ENCODE measurements at places on chromosomes 16 and 17. TPM values are rescaled to one million over a fixed set of nuclear protein-coding genes. Genes with fewer than 3 reads are reported as not detected.
A peak's percentile ranks its signal among the peaks of the same experiment; 100 is the strongest.

Gene SLC22A31
- 2.8 TPM for total RNA-seq

Gene SLC38A8
- not detected for total RNA-seq

Gene GDPD3
- total RNA-seq: 11.8 TPM

Gene SLC5A11
- not detected for total RNA-seq

Gene DDX5
- total RNA-seq: 802 TPM

Gene ABCC12
- total RNA-seq: not detected

Gene RNF40
- 101 TPM for total RNA-seq

Gene PKMYT1
- total RNA-seq: 151 TPM

Gene HGS
- total RNA-seq: 121 TPM

- no peaks in the 10 kb centered on the region for H3K27me3 ChIP-seq
- H3K36me3 ChIP-seq: peaks cover 5% of the 10 kb centered on the region
- peak overlapping the region; percentile 83 for H3K27ac ChIP-seq
- no peak for DNase-seq
Observed at GRCh38 chr16:78894886-78895285, 705.7 kb downstream of the MAF start.

GRCh38 chr17:28038802-28039201 lies 3.7 kb upstream of the NLK start:
- peaks cover 39% of the 10 kb centered on the region for H3K4me1 ChIP-seq
- H3K27ac ChIP-seq: no peak overlapping the region
- no peak for DNase-seq
- H3K36me3 ChIP-seq: peaks cover 7% of the 10 kb centered on the region

DNA sequence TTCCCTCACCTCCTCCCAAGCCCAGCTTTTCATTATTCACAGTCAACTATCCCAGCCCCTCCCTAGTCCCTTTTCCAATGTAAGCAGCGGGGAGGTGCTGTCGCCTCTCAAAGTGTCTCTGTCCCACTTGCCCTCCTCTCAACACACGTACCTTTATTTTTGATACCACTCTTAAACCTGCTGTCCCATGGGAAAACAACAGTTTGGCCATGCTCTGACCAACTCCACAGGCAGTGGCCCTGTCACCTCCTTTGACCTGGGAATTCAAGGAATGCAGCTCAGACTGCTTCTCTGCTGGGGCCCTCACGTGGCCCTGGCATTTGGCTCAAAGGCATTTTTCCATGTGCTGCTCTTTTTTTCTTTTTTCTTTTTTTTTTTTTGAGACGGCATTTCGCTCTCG lies 4.2 kb downstream of the LYRM9 start:
- no peak for DNase-seq
- H3K4me1 ChIP-seq: peaks cover 40% of the 10 kb centered on the region
- H3K27me3 ChIP-seq: peaks cover 2% of the 10 kb centered on the region
- no peaks in the 10 kb centered on the region for H3K36me3 ChIP-seq

DNA sequence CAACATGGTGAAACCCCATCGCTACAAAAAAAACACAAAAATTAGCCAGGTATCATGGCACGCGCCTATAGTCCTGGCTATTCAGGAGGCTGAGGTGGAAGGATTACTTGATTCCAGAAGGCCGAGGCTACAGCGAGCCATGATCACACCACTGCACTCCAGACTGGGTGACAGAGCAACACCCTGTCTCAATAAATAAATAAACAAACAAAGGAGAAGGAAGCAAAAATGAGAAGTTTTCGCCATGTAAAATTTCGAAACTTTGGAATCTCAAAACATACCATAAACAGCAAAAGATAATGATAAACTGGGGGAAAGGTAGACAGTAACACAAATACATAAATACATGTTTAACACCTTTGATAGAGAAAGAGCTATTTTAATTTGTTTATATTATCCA lies 130.9 kb downstream of the ZFHX3 start:
- no peak overlapping the region for H3K4me3 ChIP-seq
- no peaks in the 10 kb centered on the region for H3K27me3 ChIP-seq
- no peak for DNase-seq
- peaks cover 9% of the 10 kb centered on the region for H3K36me3 ChIP-seq
- no peak overlapping the region for H3K27ac ChIP-seq

- H3K27me3 ChIP-seq: no peaks in the 10 kb centered on the region
- no peak for DNase-seq
- peaks cover 18% of the 10 kb centered on the region for H3K4me1 ChIP-seq
- H3K4me3 ChIP-seq: no peak overlapping the region
- H3K36me3 ChIP-seq: peaks cover 53% of the 10 kb centered on the region
- no peak overlapping the region for H3K27ac ChIP-seq
Observed at GRCh38 chr16:1554826-1555445, 21.5 kb downstream of the TMEM204 start.

DNA sequence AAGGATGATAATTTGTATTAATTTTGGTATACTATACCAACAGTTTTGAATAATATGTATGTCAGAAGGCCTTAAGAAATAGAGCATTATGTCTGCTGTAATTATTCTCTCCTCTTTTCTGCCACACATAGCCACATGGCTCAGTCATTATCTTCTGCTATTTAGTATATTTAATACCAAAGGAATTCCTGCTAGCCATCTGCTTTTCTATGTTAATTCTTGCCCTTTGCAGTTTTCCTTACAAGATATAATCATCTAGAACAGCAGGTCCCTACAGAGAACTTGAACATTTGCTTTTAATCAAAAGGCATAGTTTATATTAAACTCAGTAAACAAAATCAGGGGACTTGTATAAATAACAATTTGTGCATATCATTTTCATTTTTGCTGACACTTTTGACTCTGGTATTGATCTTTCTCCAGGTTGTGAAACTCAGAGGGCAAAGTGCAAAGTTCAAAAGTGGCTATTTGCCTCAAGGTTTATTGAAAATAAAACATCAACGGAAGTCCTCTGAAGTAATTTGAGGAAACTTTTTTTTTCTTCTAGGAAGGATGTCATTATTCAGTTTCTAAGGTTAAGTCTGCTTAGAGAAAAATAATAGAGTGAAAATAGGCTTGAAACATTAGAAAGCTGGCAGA lies 702.0 kb downstream of the KCNJ2 start:
- H3K4me1 ChIP-seq: no peaks in the 10 kb centered on the region
- no peak for DNase-seq
- no peak overlapping the region for H3K4me3 ChIP-seq
- H3K36me3 ChIP-seq: no peaks in the 10 kb centered on the region
- H3K27me3 ChIP-seq: no peaks in the 10 kb centered on the region
- H3K27ac ChIP-seq: no peak overlapping the region

DNA sequence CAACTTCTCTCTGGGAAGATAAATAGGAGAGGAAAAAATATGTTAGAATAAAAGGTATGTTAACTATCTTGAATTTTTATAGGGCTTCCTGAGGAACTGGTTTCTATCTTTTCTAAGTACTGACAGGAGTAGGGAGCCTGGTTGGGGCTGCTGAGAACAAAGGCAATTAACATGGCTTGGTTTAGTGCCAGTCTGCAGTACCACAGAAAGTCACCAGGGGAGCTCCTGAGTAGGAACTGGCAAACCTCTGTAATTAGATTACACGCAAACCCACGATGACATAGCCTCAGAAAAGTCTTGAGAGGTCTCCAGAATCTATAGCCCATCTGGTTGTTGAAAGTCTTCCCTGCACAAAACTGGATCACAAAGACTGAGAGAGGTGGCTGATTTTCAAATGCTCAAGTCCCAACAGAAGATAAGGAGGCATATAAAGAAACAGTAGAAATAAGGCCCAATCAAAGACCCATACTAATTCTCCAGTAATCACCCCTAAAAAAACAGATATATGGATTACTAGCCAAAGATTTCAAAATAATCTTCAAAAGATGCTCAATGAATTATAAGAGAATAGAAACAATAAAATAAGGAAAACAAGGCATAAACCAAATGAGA lies 11.7 kb upstream of the CNTNAP4 start:
- H3K4me3 ChIP-seq: no peak overlapping the region
- no peaks in the 10 kb centered on the region for H3K27me3 ChIP-seq
- H3K36me3 ChIP-seq: no peaks in the 10 kb centered on the region
- H3K27ac ChIP-seq: no peak overlapping the region

DNA sequence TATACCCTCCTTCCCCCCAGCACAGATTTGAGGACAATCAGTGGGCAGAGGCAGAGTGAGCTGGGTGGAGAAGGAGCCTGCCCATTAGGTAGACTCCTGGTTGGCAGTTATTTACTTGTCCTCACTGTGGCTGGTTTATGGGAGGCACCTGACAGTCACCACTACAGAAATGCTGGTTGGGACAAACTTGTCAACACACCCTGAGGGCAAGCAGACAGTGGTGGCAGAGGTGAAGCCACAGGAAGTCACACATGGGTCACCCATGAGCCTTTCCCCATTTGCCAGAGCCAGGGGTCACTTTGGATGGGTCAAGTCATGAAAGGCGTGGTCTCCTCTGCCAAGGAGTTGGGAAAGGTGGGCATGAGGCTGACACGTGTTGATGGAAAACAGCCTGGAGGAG lies 6.4 kb downstream of the SCNN1G start:
- H3K27ac ChIP-seq: no peak overlapping the region
- peaks cover 29% of the 10 kb centered on the region for H3K27me3 ChIP-seq
- H3K36me3 ChIP-seq: no peaks in the 10 kb centered on the region
- DNase-seq: no peak
- no peaks in the 10 kb centered on the region for H3K4me1 ChIP-seq

GRCh38 chr16:86078121-86078600 lies 179.2 kb downstream of the IRF8 start:
- no peak overlapping the region for H3K4me3 ChIP-seq
- H3K27me3 ChIP-seq: peaks cover 9% of the 10 kb centered on the region
- no peak for DNase-seq
- H3K4me1 ChIP-seq: no peaks in the 10 kb centered on the region
- H3K27ac ChIP-seq: no peak overlapping the region

DNA sequence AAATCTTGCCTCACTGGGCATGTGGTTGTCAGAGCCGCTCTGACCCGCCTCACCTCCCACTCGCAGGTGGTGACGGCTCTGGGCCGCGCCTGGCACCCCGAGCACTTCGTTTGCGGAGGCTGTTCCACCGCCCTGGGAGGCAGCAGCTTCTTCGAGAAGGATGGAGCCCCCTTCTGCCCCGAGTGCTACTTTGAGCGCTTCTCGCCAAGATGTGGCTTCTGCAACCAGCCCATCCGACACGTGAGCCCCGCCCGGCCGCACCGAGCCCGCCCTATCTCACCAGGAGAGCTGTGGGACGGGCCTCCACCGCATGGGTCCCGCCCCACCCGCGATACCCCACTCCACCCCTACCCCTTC lies 4.0 kb downstream of the TGFB1I1 start:
- H3K4me3 ChIP-seq: peak overlapping the region; percentile 79
- H3K36me3 ChIP-seq: no peaks in the 10 kb centered on the region
- H3K27me3 ChIP-seq: peaks cover 50% of the 10 kb centered on the region
- H3K27ac ChIP-seq: no peak overlapping the region
- no peak for DNase-seq

DNA sequence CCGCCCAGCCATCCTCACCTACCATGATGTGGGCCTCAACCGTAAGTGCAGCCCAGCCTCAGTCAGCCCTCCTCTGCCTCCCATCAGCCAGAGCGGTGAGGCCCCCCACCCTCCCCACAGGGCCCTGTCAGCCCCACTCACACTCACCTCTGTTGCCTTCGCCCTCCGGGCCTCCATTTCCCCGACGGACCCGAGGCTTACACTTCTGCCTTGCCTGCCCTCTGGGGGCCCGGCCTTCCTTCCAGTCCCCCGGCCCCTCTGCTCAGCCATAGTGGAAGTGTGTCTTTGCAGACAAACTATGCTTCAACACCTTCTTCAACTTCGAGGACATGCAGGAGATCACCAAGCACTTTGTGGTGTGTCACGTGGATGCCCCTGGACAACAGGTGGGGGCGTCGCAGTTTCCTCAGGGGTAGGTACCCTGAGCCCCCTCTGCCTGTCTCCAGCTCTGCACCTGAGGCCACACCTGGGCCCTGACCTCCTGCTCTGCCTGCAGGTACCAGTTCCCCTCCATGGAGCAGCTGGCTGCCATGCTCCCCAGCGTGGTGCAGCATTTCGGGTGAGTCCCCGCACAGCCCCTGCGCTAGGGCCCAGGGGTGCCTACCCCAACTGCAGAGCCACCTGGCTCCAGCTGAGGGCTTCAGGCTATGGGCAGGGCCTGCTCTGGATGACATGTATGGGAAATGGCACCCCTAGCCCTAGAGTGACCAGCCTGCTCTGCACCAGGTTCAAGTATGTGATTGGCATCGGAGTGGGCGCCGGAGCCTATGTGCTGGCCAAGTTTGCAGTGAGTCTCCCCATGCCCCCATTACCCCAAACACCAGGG lies 4.1 kb downstream of the NDRG4 start:
- no peak for DNase-seq
- no peak overlapping the region for H3K27ac ChIP-seq
- peaks cover 12% of the 10 kb centered on the region for H3K4me1 ChIP-seq

GRCh38 chr17:37791447-37792399 lies 46.9 kb upstream of the HNF1B start:
- no peak overlapping the region for H3K27ac ChIP-seq
- H3K4me1 ChIP-seq: peaks cover 2% of the 10 kb centered on the region
- peak; percentile 79 for DNase-seq
- peaks cover 36% of the 10 kb centered on the region for H3K27me3 ChIP-seq
- no peak overlapping the region for H3K4me3 ChIP-seq

DNA sequence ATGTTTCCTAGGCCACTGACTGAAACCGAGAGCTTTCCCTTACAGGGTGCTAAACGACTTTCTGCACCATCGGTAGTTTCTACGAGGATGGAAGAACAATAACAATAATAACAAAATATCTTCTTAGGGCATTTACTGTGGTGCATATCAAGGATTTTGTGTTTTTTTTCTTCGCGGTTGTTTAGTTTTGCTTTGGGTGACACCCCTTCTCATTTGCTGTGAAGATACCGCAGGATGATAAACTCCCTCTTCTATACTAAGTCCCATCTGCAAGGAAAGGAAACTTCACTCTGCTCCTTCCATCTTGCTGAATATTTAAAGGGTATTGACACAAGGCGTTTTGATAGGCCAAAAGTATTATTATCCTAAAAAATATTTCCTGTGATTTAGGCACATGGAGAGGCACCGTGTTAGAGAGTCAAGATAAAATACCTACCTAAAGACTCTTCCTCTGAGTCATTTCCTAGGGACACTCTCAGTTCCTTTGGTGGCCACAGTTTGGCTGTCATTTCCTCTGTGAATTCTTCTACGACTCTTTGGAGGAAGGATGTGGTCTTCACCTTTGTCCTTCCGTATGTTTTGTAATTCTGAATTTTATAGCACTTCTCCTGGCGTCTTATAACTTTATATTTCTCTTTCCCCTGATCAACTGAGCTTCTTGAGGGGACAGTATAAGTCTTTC lies 318.8 kb downstream of the CDH13 start:
- peaks cover 7% of the 10 kb centered on the region for H3K4me1 ChIP-seq
- peaks cover 4% of the 10 kb centered on the region for H3K27me3 ChIP-seq
- no peak overlapping the region for H3K4me3 ChIP-seq
- no peaks in the 10 kb centered on the region for H3K36me3 ChIP-seq
- H3K27ac ChIP-seq: peak overlapping the region; percentile 26
- DNase-seq: no peak

GRCh38 chr16:14095883-14096551 lies 24.9 kb downstream of the MRTFB start:
- H3K36me3 ChIP-seq: no peaks in the 10 kb centered on the region
- DNase-seq: no peak
- no peak overlapping the region for H3K4me3 ChIP-seq

GRCh38 chr17:10875984-10876555 lies 38.2 kb upstream of the PIRT start:
- H3K4me3 ChIP-seq: no peak overlapping the region
- H3K36me3 ChIP-seq: no peaks in the 10 kb centered on the region
- no peak overlapping the region for H3K27ac ChIP-seq

GRCh38 chr17:1742371-1743087 lies at the start of gene SERPINF2:
Gene SERPINF2 (plus strand): TSS chr17:1742871. CDS start chr17:1744996, 2,125 bp downstream.
- no peaks in the 10 kb centered on the region for H3K27me3 ChIP-seq
- no peaks in the 10 kb centered on the region for H3K4me1 ChIP-seq
- peaks cover 6% of the 10 kb centered on the region for H3K36me3 ChIP-seq
- DNase-seq: no peak
- no peak within 1 kb of the TSS for H3K27ac ChIP-seq

- no peak overlapping the region for H3K27ac ChIP-seq
- H3K4me1 ChIP-seq: no peaks in the 10 kb centered on the region
- no peak for DNase-seq
- no peaks in the 10 kb centered on the region for H3K36me3 ChIP-seq
Observed at GRCh38 chr17:14840616-14841231, 424.4 kb downstream of the PMP22 start.

All from activated CD4-positive, alpha-beta T cell treated with anti-CD3 and anti-CD28 coated beads, Interleukin-2, amount 10 ng/mL, durations not matched to agents 7 days and 5 days (primary cell).